ENCODE measurements at places on chromosomes 5 and 9. TPM values are rescaled to one million over a fixed set of nuclear protein-coding genes. Genes with fewer than 3 reads are reported as not detected.

SPINK6 gene
- not detected for total RNA-seq

C5orf52 gene
- total RNA-seq = not detected

TAF1L gene
- not detected for total RNA-seq

- no peak for DNase-seq
These were observed 103.2 kb downstream of the MSX2 start for GRCh38 chr5:174827558-174827957.

- no peak for DNase-seq
These were observed 752 bp downstream of the CCNJL start for GRCh38 chr5:160311491-160312133.

DNA sequence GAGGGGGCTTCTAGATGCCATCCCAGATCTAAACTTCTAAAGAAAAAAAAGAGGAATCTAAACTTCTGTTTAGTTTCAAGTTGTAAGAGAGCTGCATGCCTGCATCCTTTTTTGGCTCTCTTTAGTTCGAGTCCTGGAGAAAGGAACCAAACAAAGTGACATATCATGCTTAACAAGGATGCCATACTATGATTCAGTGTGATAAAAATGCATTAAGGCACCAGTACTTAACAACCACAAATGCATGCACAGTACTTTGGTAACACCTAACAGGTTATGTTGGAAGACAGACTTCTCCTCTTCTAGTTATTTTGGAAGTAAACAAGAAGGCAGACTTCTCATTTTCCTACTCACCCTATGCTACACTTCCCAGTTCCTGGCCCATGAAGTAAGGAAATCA, 27.3 kb downstream of the NME5 start:
- no peak for DNase-seq

- no peak for DNase-seq
These were observed 11.5 kb downstream of the AFF4 start for GRCh38 chr5:132951897-132952296.

DNA sequence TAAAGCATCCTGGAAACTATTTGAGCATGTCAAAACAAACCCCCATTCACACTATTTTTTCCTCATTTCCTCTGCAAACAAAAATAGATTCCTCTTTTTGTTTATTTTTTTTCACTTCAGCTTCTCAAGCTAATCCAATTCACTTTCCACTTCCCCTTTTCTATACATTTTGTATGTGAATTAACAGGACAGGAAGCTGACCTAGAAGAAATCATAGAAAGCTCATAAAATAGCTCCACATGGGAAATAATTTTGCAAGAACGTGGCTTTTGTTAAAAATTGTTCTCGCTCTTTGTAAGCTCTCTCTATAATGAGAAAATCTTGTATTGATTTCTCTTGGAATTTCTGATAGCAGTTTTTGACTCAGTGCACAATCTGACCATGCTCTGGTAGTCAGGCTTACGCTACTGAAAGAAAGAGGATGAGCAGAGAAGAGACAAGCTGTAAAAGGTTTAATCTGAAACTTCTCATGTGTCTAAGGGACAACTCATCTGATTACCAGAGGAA, 215.8 kb downstream of the ADAMTS12 start:
- no peak for DNase-seq

DNA sequence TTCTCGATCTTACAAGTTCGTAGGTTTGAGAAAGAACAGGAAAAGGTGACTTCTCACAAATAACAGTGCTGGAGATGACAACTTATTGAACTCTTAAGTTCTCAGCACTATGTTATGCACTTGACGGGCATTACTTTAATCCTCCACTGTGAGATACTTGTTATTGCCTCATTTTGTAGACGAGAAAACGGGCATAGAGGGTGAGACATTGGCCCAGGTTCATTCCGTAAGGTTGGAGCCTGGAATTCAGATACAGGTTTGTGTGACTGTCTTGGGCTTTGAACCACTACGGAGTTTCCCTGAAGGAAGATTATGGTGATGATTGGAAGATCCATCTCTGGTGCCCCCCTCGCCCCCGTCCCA, 657 bp downstream of the MAT2B start:
- no peak for DNase-seq

HMMR gene
- 7.1 TPM for total RNA-seq

DNA sequence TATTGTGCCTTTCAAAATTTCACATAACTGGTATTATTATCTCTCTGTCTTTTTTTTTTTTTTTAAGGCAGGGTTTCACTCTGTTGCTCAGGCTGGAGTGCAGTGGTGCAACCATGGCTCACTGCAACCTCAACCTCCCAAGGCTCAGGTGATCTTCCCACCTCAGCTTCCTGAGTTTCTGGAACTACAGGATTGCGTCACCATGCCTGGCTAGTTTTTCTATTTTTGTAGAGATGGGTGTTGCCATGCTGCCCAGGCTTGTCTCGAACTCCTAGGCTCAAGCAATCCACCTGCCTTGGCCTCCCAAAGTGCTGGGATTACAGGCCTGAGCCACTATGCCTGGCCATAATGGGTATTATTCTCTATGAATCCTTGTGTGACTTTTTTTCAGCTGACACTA, 402.3 kb upstream of the SMARCA2 start:
- DNase-seq = no peak

DNA sequence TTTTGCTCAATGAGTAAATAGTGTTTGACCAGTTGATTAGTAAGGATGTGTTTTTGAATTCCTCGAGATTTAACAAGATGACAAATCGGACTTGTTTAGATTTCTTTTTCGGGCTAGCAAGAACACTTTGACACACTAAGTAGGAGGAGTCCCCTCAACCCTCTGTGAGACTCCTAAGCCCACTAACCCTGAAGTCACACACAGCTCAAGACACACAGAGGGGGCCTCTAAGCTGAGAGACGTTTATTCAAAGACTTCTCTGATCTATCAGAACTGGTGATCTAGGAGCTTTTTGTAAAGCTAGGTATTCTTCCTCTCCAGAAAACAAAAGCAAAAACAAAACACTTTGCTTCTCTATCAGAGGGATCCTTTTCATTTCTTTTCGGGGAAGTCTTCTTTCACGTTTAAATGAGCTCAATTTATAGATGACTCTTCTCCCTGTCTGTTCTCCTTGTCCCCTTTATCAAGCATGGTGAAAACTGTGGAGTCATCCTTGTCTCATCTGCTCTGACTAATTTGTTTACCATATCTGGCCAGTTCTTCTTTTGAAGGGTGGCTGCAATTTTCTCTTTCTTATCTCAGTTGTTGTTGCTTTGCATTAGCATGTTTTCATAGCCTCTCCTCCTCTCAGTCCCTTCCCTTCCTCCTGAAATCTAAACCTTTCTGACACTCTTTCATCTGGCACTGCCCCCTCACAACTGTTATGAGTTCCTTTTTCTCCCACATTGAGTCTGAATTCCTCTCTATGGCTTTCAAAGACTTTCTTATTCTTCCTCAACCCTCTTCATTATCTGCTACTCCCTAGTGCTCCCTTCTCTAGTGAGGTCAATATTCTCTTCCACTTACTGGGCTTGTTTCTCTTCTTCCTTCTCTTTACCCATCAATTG, 68.5 kb upstream of the RAI14 start:
- DNase-seq = no peak

DNA sequence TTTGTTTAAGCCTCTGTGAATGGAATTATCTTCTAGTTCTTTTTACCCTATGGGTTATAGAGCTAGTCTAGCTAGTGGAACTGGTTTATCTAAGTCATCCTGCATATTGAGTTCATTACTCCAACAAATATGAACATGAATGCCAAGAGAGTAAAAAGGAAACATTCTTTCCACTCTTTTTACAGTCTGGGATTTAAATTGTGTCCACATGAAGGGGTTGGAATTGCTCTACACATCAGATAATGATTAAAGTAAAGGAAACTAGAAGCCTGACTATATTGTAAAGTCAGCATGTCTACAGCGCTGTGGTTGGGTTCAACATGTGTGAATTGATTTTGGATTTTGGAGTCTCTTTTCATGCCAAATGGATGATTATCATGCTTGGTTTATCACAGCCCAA, 173.1 kb downstream of the CCDC171 start:
- DNase-seq = no peak

RNF44 gene
- total RNA-seq = 36.6 TPM

- no peak for DNase-seq
These were observed 63.5 kb upstream of the HAND1 start for GRCh38 chr5:154541553-154541952.

FST gene
- 0.33 TPM for total RNA-seq

- DNase-seq = no peak
These were observed 1.7 kb upstream of the ALDH1A1 start for GRCh38 chr9:72954431-72955125.

GRCh38 chr9:107721705-107722245, 232.2 kb upstream of the KLF4 start:
- no peak for DNase-seq

DNA sequence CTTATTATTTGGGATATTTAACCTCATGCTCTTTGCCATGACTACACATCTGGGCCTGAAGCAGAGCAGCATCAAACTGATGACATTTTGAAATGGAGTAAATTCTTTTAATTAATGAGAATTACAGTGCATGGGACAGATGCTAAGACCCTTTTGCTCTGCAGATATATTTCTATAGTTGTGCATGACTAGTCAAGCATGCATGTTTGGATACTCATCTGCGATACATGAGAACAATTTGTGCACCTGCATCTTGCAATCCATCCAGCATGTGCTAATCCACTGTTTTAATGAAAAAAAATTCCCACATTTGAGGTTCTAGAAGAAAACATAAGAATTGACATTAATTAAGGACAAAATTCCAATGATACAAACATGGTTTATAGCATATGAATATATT, 1047.6 kb upstream of the ACO1 start:
- DNase-seq = no peak

DNA sequence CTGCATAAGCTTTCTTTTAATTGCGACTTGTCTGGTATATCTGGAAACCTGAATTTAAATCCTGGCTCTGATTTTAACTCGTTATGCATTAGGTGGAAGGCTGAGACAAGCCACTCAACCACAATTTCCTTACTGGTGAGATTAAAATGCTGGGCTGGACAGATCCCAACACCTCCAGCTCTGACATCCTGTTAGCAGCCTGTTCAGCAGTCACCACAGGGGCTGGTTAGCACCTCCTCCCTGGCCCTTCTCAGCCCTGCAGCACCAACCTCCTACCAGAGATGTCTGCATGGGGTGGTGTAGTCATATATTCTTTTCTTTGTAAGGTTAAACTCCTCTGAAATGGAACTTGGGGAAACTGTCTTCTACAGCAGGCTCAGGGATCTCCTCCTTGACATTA, 156.5 kb upstream of the NFIL3 start:
- no peak for DNase-seq

GRCh38 chr9:90950600-90950999, 149.0 kb downstream of the SYK start:
- DNase-seq = no peak

- DNase-seq = no peak
These were observed 4.1 kb upstream of the C5orf63 start for GRCh38 chr5:127077366-127077765.

HCN1 gene
- not detected for total RNA-seq

GRCh38 chr9:107437716-107438115, 51.9 kb downstream of the KLF4 start:
- DNase-seq = no peak

FBXO38 gene
- 33.1 TPM for total RNA-seq

PRDM9 gene
- total RNA-seq = not detected

CD14 gene
- total RNA-seq = 0.29 TPM

GRCh38 chr5:174732036-174733020, 7.9 kb downstream of the MSX2 start:
- no peak for DNase-seq

All from kidney epithelial cell (primary cell).